ENCODE measurements at places on chromosomes 4 and X.

DNA sequence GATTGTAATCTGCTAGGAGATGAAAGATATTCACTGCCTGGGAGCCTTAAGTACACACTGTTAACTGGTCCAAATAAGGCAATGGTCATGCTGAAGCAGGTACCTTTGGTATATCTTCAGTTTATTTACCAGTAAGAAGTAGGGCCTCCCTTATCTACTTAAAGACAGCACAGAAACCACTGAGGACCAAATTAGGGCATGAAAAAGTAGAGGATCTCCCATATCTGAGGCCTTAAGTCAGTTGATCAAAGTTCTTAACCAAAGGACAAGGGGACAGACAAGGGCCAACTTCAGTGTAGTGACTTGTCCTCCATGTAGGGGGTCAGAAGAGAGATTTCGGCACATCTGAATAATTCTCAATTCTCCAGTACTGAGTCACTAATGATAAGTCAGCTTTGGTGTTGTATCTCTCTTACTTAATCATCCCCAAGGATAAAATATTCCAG, 59.1 kb downstream of the AMELX start:
- DNase-seq = no peak

GRCh38 chrX:68824152-68824433, 4.7 kb upstream of the EFNB1 start:
- no peak for DNase-seq

- DNase-seq = no peak
Observed at GRCh38 chr4:88605736-88606135, 13.5 kb downstream of the HERC3 start.

GRCh38 chr4:110361921-110362320, 114.0 kb upstream of the ENPEP start:
- peak; percentile 50 for DNase-seq

- DNase-seq = no peak
Observed at GRCh38 chrX:78316265-78316664, 11.1 kb downstream of the CYSLTR1 start.

DNA sequence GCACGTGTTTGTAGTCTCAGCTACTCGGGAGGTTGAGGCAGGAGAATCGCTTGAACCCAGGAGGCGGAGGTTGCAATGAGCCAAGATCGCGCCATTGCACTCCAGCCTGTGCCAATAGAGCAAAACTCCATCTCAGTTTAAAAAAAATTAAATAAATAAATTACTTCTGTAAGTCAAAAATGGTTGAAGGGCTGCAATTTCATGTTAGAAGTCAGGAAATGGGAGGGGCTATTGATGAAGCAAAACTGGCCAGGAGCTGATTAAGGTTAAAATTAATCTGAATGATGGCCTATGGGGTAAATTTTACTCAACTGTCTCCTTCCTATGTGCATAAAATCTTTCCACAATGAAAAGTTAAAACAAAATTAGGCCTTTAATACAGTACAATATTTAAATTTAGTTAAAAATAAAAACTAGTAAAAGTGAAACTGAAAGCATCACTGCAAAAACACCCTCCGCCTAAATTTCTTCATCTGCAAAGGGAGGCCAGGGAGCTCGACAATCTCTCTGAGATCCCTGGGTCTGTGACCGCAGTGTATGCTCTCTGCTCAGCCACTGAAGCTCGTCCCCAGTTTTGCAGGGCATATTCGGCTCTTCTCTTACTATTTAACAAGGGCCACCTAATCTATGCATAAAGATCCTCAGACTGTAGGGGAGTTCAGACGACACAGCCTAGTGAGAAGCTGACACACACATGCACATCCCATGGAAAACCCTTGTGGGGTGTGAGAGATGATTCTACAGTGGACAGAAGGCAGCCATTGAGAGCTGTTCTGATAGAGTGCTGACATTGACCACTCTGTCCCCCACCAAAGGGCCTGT, 57.2 kb downstream of the IRF2 start:
- DNase-seq = no peak

DNA sequence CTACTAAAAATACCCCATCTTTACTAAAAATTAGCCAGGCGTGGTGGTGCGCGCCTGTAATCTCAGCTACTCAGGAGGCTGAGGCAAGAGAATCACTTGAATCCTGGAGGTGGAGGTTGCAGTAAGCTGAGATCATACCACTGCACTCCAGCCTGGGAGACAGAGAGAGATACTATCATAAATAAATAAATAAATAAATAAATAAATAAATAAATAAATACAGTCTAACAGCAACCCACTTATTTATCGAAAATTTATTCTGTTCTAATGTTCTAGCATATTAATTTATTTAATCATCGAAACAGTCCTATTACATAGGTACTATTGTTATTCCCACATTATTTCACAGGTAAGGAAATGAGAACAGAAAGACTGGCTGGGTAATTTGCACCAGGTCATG, 18.2 kb upstream of the TXK start:
- DNase-seq = no peak

- no peak for DNase-seq
Observed at GRCh38 chr4:87717276-87718031, 67.4 kb downstream of the DMP1 start.

DNA sequence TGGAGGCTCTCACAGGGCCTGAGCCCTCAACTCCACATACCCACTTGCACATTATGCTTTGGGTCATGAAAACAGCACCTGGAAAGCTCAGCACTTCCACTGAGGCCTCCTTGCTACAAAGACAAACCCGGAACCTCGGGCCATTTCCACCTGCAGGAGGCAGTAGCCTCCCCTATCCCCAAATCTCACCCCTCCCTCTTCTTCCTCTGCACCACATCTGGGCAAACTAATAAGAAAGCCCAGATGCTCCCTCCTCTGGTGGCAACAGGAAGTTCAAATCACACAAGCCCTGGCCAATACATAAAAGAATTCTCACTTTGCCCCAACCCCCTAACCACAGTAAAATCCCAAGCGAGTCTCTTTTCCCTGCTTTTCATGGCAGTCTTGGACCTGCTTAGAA, 136.4 kb downstream of the MAPK10 start:
- no peak for DNase-seq

DNA sequence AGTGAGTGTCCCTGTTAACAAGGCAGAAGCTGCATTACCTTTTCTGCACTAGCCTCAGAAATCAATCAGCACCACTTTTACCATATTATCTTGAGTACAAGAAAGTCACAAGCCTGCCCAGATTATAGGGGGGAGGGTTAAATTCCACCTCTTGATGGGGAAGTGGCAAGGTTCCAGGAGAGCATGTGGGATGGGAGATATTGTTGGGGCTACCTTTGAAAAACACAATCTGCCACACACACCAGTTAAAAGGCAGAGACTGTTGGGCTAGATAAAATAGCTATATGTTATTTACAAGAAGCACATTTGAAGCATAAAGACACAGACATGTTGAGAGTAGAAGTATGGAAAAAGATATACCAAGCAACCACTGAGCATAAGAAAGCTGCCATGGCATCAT, 6.6 kb upstream of the AVPR2 start:
- DNase-seq = no peak

GRCh38 chrX:15971696-15972095, 117.1 kb upstream of the AP1S2 start:
- no peak for DNase-seq

DNA sequence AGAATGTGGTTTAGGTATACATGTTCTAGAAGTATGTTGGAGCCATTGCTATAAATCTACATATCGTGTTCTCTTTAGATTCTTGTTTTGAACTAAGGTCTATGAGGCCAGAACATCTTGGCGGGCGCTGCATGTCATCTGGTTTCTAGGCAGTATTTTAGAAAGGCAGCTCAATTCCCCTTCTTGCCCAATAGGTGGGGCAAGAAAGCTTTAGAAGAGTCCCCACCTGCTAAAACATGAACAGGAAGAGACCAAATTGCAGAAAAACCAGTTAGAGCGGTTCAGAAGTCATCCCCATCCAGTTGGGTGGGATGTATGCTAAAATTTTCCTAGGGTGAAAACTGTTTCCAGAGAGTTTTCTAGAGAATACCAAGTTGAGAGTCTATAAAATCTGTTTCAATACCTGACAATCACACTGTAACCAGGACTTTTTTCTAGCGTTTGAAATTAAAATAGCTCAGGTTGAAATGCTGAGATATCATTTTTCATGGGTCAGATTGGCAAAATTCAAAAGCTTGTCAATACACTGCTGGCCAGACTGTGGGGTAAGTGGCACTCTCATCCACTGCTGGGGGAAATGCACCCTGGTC, 17.5 kb upstream of the SH3KBP1 start:
- DNase-seq = peak; percentile 36

DNA sequence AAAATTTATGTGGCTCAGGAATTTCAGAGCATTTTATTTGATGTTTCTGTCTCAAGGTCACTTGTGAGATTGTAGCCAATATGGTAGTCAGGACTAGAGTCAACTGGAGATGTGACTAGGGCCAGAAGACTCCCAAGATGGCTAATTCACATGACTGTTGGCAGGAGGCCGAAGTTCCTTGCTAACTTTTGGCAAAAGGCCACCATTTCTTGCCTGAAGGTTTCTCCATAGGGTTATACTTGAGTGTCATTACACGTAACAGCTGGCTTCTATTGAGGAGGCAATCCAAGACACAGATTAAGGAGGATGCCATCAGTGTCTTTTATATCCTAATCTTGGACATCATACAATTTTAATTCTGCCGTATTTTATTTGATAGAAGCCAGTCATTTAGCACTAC, 162.3 kb upstream of the MAOA start:
- no peak for DNase-seq

DNA sequence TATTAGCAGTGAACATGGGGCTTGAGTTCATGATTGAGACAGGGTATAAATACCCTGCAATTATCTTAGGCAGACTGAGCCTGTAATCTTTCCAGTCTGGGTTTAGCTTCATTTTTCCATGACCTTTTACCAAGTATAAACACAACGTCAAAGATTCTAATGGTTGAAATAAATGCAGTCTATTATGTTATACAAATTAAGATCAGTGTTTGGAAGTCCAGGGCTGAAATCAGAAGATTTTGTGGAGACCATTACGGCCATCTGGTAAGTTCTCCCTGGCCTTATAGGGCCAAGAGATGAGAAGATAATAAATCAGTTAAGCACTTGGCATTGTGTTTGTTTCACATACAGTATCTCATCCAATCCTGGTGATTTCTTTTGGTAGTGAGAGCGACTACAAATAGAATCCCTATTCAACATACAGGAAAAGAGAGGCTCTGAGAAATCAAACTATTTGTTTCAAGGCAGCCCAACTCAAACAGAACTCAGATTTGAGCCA, 425.8 kb downstream of the PACRGL start:
- no peak for DNase-seq

- DNase-seq = no peak
Observed at GRCh38 chr4:7701866-7702649, 237.6 kb downstream of the AFAP1 start.

DNA sequence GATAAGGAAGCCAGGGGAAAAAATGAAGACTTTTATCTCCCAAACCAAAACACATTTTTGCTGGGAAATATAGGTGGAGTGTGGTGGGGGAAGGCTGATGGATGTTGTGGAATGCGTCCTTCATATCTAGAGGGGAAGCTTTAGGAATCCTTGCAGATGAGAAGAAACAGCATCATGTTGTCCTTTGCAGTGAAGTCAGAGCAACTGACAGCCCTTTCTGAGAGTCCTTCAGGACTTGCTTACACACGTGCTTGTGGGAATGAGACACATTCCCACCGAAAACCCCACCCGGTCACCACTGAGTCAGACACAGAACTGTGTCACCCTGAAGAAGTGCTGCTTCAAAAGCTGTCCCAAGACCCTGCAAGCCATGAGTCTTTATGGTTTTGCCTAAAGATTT, 81.5 kb downstream of the SHROOM2 start:
- no peak for DNase-seq

- DNase-seq = no peak
Observed at GRCh38 chr4:168695288-168695687, 198.4 kb downstream of the PALLD start.

Data from right hindlimb (tissue), 1 donor.